ENCODE measurements at places on chromosomes 12 and 14.

DNA sequence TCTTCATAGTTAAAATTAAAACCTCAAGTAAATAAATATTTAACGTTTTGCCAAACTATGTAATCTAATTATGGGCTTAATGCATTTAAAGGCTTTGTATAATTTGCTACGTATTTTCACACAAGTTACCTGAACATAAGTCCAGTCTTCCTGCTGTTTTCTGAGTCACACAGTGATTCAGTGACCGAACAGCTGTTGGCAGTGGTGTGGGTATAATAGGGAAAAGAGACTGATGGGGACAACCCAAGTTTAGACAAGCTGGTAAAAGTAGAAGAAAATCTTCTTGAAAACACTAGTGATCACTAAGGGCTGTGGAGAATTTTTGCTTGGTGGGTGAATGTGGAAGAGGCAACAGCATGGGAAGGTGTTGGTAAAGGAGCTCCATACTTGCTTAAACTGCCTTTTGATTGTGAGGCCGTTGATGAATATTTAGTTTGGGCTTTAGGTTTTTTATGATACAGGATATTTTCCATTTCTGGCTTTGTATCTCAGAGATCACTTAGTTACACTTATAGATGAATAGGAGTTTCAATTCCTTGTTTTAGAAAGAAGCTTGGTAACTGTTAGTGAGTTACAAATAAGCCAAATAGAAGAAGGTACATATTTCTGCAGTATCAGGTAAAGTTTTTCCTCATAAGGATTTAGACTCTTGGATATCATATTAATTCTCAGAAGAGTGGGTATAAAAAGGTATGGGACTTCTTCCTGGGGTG, 23.9 kb downstream of the LRRK2 start:
- no peak for DNase-seq

GRCh38 chr14:52356025-52356424, 41.9 kb downstream of the PTGER2 start:
- no peak for DNase-seq

GRCh38 chr14:105414456-105415371, 4.9 kb upstream of the MTA1 start:
- peak; percentile 57 for DNase-seq

GRCh38 chr14:28821993-28822392, 55.4 kb downstream of the FOXG1 start:
- DNase-seq: no peak

DNA sequence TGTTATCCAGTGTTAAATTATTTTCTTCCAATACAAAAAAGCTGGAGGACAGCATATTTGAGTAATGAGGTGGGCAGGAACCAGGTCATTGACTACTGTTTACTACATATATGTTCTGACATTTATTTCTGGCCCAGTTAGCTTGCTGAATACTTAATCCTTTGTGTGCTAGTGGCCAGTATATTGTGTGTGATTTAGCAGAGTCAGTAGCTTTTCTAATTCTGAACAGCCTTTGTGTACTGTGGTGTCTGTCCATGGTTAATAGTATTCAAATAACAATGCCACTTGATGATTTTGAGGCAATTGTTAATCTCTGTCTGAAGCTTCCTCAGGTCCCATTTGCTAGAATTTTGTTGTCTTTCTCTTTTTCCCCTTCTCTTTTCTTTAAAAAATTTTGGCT, 286.5 kb upstream of the E2F7 start:
- DNase-seq: no peak

DNA sequence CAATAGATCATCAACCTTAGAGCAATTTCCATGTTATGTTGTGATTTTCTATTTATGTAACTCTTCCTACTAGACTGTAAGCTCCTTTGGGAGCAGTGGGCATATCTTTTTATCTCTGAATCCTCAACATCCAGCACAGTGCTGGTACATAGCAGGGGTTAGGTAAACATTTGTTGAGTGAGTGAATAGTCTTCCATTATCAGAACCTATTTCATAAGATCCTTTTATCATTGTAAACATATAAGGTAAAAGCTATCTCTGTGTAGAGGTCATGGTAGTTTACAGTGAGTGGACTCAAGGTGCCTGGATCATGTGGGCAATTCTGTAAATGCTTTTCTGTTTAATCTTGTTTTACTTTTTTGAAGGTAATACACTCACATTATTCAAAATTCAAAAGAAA, 15.1 kb downstream of the FKBP11 start:
- no peak for DNase-seq

DNA sequence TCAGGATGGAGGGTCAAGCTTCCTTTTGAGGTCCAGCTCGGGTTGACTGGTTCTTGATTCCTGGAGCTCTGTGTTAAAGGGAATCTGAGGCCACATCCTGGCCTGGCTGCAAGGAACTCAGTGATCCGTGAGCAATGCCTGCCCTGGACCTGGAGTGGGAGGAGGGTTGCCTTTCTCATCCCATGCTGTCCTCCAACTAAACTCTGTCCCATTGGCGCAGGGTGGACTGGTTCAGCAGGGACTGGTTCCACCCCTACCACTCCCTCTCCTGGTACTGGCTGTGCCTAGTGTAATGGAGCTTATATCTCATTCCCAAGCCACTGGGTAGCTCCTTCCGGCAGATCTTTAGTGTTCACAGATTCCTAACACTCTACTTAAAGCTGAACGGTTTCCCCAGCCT, 3.9 kb upstream of the CMKLR1 start:
- DNase-seq: no peak

DNA sequence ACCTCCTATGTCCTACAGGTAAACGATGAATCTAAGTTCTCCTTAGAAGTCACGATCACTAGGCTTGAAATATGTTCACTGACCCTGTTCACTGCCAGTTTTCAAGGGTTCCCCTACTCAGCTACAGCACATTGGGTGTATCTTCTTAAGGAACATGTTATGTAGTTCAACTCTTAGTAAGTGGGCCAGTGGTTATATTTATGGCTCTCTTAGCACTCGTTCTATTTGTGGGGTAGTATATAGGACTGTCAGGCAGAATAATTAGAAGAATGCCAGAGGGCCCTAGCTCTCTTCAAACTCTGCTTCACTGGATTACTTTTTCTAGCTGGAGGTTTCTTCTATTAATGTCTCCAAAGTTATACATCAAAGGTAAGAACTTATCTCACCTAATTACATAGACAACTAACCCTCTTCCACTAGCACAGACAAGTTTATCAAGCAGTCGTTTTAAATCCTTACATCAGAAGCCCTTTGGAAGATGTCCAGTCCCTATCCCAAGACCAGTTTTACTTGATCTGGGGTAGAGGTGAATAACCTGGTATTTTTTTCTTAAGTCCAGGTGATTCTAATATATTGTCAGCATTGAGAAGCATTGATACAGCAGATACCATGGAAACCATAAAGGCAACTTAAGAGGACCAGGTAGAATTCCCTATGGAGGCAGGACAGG, 39.6 kb downstream of the ZFYVE26 start:
- DNase-seq: no peak

DNA sequence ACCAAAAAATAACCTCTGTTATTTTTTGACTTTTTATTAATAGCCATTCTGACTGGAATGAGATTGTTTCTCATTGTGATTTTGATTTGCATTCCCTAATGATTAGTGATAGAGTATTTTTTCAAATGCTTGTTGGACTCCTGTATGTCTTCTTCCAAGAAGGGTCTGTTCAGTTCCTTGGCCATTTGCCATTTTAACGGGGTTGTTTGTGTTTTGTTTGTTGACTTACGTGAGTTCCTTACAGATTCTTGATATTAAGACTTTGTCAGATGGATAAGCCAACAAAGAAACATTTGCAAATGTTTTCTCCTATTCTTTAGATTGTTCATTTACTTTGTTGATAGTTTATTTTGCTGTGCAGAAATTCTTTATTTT, 651.6 kb upstream of the LRFN5 start:
- DNase-seq: no peak

- DNase-seq: no peak
These were observed 31.7 kb downstream of the NOS1 start for GRCh38 chr12:117329756-117330155.

DNA sequence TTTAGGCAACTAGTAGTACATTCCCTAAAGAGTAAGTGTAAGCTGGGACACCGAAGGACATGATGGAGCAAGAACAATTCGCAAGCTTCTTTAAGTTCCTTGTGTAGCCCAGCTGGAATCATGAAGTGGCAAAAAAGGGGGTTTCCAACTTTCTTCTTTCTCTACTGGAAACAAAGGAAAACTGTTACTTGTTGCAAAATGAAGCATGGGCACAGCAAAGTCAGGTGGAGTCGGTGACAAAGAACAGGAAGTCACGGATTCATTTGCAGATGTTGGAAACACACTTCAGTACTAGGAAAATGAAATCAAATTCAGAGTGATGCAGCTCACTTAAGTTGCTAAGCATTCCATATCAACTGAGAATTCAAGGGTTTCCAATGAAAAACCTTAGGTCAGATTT, 706.9 kb upstream of the STXBP6 start:
- DNase-seq: no peak

DNA sequence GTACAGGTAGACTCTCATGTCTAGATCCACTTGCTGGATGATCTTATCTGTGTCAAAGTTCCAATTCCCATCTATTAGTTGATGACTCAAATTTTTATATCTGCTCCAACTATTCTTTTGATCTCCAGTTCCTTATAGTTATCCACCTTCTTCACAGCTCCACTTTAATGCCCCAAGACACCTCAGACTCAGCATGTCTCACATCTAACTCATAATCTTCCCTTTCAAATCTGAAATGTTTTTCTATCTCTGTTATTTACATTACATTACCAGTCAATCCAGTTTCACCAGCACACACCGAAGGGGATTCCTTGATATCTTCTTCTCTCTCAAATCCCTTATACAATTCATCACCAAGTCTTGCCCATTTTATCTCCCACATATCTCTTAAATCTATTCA, 3.7 kb upstream of the METAP2 start:
- no peak for DNase-seq

DNA sequence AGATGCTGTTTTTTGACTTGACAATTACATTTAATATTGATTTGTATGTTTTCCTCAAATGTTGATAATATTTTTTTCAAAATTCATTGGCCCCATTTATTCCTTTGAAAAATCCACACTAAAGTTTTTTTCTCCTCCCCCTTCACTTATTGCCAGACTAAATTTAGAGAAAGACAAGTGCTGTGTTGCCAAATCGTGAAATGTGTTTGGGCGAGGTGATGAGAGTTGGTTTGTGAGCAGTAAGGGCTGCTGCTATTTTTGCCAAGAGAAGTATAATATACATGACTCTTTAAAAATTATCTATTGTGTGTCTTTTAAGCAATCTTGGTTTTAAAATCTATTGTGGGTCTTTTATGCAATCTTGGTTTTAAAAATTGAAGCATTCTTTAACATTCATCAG, 188.9 kb downstream of the PPFIA2 start:
- no peak for DNase-seq

GRCh38 chr12:64744422-64745258, 14.6 kb downstream of the GNS start:
- DNase-seq: peak; percentile 12

- no peak for DNase-seq
These were observed 1211.4 kb downstream of the VRK1 start for GRCh38 chr14:98008381-98009113.

DNA sequence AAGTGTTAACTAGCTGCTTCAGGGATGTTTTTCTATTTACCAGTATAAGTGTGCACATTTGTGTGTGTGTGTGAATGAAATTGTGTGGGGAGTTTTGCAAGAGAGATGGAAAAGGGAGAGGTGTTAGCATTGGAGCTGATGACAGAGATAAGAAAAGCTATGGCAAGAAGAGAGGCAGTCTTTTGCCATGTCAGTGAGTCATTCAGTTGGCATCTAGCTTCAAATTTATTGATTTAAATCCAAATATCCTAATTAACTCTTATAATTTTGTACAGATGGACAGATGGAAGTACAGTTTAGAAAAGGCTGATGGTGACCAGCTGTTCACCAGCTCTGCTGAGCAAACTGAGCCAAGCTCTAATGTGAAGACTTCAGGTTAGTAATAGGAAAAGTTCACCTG, 3.3 kb upstream of the BHLHE41 start:
- no peak for DNase-seq

DNA sequence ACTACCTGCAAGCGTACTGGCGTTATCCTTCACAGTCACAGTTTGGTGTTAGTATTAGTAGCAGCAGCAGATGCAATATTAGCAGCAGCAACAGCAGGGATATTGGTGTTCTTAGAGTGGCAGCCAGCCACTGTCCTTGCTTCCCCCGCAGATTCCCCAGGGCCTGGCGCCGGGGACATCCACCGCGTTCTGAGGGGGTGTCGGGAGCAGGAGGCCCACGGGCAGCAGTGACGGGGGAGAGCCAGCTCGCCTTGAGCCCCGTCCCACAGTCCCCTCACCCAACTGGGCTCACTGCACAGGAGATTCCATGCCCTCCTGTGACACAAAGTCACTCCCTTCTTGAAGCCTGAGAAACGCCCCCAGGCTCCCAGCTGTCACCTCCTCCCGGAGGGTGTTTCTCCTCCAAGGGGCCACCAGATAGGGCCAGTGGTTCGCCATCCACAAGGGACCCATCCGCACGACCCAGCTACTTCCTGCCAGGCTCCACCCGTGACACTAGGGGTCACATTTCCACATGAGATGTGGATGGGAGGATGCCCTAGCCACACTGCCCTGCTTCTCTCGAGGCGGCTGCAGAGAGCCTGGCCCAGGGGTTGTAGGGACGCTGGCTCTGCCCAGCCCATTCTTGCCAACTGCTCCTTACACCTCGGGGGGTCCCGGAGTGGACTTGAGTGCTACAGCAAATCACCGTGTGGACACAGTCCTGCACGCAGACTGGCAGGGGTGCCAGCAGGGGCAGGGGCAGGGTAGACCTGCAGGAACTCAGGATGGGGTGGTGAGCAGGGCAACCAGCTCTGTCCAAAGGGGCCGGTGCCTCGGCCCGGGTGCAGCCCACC, 123.1 kb downstream of the PIWIL1 start:
- no peak for DNase-seq

All from MV-4-11 (cell line).